ENCODE measurements at places on chromosomes 12 and 14. TPM values are rescaled to one million over a fixed set of nuclear protein-coding genes. Genes with fewer than 3 reads are reported as not detected.

DNA sequence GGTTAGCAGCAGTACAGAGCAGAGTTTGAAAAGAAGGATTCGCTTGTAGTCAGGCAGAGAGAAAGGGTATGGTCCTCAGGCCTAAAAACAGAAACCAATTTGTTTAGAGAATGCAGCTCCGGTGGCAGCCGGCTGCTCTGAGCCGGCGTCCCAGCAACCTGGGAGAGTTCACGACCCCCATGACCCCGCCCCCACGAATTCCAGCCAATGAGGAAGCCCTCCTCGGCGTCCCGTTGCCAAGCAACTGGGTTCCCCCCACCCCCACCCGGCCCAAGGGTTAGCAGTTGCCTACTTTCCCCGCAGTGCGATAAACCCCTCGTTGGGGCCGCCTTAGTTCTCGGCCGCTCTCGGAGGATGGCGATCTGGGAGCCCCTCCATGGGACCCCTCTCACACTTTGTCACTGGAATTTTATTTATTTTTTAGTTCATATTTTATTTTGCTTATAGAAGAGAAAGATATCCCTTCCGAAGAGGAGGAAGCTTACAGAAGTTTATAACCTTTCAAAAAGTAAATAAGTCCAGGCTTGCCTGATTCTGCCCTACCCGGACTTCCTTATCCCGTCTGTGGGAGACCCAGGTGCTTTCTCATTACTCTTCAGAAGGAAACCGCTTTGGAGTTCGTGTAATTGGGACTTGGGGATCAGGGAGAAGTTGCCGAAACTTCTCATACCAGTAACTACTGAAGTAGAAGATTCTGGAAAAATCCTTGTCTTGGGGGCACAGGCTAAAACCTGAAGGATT is at the start of gene CCDC60:
Gene CCDC60, plus strand, starts transcription at position 300 of the 741 bp plus-strand sequence. CDS start 448 bp downstream, outside the sequence.
- DNase-seq, result no peak

- DNase-seq, result no peak
Measured at GRCh38 chr14:90587918-90588317, 191.1 kb downstream of the CALM1 start.

- no peak for DNase-seq
Measured at GRCh38 chr14:27727251-27727770, 1039.3 kb upstream of the FOXG1 start.

- peak; percentile 84 for DNase-seq
Measured at GRCh38 chr12:121799156-121799841, 4.5 kb upstream of the SETD1B start.

- DNase-seq, result no peak
Measured at GRCh38 chr12:13328535-13328934, 132.0 kb downstream of the EMP1 start.

- DNase-seq, result no peak
Measured at GRCh38 chr12:104694711-104695110, 238.0 kb downstream of the CHST11 start.

DNA sequence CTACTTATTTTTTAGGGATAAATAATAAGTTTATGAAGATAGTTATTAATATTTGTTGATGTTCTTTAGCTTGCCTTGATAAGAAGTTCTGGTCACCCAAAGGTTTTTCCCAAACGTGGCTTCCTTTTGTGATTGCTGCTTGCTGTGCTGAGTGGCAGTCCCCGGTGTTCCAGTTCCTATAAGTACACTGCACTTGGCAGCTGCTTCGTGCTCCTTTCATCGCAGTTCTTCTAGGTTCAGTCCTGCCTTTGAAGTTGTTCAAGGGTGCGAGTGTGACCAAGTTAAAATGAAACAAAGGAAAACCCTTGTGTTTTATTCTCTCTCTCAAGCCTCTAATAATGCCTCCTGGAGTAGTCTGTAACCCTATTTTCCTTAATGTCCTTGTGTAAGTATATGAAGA is 128.5 kb upstream of the ATF1 start:
- no peak for DNase-seq

- peak; percentile 66 for DNase-seq
Measured at GRCh38 chr14:38481952-38482678, 226.2 kb upstream of the CLEC14A start.

DNA sequence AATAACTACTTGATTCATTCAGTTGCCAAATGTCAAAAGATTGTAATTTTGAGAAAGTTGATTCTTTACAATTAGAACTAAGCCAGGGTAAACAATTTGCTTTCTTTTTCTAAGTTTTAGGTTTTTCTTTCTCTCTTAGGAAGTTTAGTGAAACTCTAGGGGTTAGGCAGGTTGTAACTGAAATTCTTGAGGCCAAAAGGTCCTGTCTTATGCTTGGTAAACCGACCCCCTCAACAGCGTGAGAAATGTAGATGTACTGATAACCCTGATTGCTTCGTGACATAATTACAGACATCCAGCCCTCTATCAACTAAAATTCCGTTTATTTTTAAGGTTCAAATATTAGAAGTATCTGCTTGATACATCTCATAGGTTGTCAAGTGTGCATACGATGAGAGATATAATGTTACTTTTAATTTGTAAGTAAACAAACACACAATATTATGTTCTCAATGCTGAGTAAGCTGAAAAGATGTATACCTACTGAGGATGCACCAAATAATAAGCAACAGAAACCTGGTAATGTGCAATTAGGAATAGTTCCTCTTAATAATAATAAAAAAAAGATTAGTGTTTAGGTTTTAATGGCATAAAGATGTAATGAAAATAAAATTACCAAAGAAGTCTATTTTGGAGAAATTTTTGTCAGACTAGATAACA is 7.2 kb downstream of the FUT8 start:
- DNase-seq, result no peak

- DNase-seq, result peak; percentile 95
Measured at GRCh38 chr12:28909291-28909690, 239.8 kb upstream of the FAR2 start.

- DNase-seq, result peak; percentile 25
Measured at GRCh38 chr12:87930033-87930432, 99.2 kb downstream of the C12orf50 start.

- DNase-seq, result no peak
Measured at GRCh38 chr12:53954694-53955035, at the start of gene HOXC12. Gene HOXC12 (plus strand): TSS chr12:53954903. CDS start chr12:53954930, 27 bp downstream.

- DNase-seq, result no peak
Measured at GRCh38 chr14:70114621-70115156, 74.1 kb downstream of the SLC8A3 start.

DNA sequence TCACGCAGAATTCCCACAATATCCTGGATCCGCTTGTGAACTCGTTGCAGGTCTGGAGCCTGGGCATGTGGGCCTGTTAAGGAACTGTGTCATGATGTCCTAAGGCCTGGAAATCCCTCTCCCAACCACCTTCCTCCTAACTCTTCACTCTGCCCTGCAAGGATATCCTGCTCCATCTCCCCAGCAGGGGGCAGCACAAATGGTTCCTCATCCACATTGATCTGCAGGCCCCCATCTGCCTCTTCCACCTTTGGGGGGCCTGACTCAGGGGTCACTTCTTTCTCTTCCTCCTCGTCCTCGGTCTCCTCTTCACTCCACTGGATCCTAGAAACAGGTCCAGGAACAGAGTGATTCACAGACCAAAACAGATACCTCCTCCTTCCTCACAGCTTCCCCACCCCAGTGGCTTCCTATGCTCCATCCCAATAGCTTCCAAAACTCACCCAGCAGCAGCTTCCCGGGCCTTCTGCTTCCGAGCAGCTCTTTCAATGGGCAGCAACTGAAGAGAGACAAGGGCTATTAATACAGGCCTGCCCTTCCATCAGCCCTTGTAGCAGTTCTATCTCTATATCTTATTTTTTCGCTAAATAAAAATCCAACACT is 4.5 kb downstream of the NOP2 start:
- peak; percentile 46 for DNase-seq

- DNase-seq, result peak; percentile 50
Measured at GRCh38 chr14:69170839-69171238, 17.9 kb upstream of the DCAF5 start.

GRCh38 chr14:67269298-67270060 is 28.2 kb downstream of the PALS1 start:
- no peak for DNase-seq

DNA sequence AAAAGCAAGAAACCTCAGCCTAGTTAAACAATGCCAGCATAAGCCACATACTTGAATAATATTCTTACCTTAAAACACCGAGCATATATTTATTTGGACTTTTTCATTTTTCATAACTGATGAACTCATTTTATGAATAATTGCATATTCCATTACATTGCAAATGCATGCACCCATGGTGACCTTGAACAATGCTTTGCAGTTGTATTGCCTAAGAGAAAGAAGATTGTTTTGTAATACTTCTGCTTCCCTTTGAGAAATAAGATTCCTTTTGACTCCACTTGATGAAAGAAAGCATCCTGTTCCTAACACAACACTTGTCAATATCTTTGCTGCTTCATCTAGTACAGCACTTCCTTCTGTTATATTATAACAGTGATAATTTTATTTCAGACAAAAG is 1182.2 kb downstream of the FLRT2 start:
- DNase-seq, result no peak

The FLRT2 gene
- not detected for total RNA-seq

The FAM186B gene
- total RNA-seq, result 1.1 TPM

The DCN gene
- not detected for total RNA-seq

The NOVA1 gene
- 3.1 TPM for total RNA-seq

The A2M gene
- total RNA-seq, result not detected

The GDF3 gene
- not detected for total RNA-seq

The KRT73 gene
- total RNA-seq, result not detected

The GZMB gene
- not detected for total RNA-seq

The SIX1 gene
- total RNA-seq, result 18.2 TPM

The CSRP2 gene
- total RNA-seq, result 36.3 TPM

The MYL2 gene
- not detected for total RNA-seq

All from PC-3 (cell line).